Activated naive CD8-positive, alpha-beta T cell treated with anti-CD3 and anti-CD28 coated beads for 36 hours (primary cell): ENCODE measurements at places on chromosomes 4 and X.
A peak's percentile ranks its signal among the peaks of the same experiment; 100 is the strongest.

DNA sequence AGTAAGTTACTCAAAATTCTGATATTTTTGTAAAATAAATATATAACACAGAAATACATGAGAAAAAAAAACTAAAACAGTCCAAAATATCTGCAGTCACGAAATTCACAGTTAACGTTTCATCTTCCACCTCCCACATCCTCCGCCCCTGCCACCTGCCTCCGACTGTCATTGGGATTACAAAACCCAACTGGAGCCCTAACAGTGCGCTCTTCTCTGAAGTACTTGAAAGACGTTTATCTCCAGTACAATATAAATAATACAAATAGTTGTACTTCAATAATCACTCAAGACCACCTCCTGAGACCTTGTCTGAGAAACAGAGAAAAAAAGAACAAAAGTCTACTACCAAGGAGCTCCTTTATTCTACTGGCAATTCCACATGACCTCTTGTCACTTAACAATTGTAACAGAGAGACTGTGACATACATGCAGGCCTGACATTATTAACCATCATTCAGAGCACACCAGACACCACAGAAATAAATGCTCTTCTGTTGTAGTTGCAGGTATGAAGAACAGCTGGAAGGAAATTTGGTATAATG, 280.6 kb downstream of the PPP3CA start:
- DNase-seq = no peak

GRCh38 chrX:13103188-13103913, 58.9 kb upstream of the FAM9C start:
- DNase-seq = no peak

GRCh38 chrX:39985071-39985470, 112.7 kb downstream of the BCOR start:
- no peak for DNase-seq

GRCh38 chr4:26713563-26714151, 129.8 kb downstream of the TBC1D19 start:
- DNase-seq = no peak

DNA sequence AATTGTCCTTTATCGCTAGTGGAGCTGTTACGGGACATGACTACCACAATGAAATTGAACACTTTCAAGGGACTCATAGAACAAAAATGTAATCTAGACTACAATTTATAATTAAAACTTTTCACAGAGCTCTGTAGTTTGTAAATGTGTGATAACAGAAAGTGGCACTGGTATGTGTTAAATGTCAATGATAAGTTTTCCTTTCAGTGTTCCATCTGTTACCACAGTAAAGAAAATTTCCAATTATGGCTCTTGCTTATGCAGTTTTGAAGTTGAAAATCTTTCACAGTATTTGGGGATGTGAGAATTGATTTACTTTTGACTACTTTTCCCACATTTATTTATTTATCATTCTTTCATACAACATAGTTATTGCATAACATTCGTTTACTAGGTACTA, 40.1 kb upstream of the GUCY1A1 start:
- DNase-seq = no peak

GRCh38 chr4:47065051-47065481, 33.7 kb downstream of the GABRB1 start:
- no peak for DNase-seq

- DNase-seq = no peak
Measured at GRCh38 chr4:24973747-24974601, 56.8 kb downstream of the LGI2 start.

GRCh38 chr4:163614866-163615265, 120.4 kb downstream of the TMA16 start:
- DNase-seq = no peak

GRCh38 chrX:140141444-140142029, 176.2 kb upstream of the CXorf66 start:
- DNase-seq = peak; percentile 1

- no peak for DNase-seq
Measured at GRCh38 chr4:25608644-25609043, 47.0 kb upstream of the SLC34A2 start.

DNA sequence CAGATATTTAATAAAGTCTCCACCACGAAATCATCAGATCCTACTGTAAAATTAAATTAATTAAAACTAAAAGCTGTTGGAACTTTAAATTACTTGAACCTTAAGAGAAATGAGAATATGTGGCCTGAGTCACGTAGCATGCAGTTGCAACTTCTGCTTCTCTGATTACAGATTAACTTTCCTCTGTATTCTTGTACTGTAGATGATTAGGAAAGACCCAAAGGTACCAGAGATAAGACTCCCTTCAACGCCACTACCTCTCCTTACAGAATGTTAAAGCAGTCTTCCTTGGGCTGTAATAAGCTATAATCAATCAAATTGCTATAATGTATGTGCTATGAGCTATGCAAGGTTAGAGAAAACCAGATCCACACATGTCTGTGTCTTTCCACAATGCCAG, 47.9 kb downstream of the FAM13A start:
- DNase-seq = no peak

GRCh38 chrX:323721-324628, 5.4 kb upstream of the GTPBP6 start:
- peak; percentile 54 for DNase-seq
